Eye (tissue), 1 donor: ENCODE measurements at places on chromosomes 6 and 20.

- no peak for DNase-seq
Measured at GRCh38 chr6:29680904-29681303, at the start of gene ZFP57. TSS of gene ZFP57 (minus strand) at chr6:29681152. CDS start at chr6:29677003, 4,149 bp downstream.

GRCh38 chr20:64113796-64114355, 6.5 kb upstream of the NPBWR2 start:
- no peak for DNase-seq

GRCh38 chr6:44053760-44054556, 73.3 kb downstream of the MRPL14 start:
- no peak for DNase-seq

- DNase-seq, result no peak
Measured at GRCh38 chr20:36624068-36624943, 18.7 kb downstream of the RAB5IF start.

DNA sequence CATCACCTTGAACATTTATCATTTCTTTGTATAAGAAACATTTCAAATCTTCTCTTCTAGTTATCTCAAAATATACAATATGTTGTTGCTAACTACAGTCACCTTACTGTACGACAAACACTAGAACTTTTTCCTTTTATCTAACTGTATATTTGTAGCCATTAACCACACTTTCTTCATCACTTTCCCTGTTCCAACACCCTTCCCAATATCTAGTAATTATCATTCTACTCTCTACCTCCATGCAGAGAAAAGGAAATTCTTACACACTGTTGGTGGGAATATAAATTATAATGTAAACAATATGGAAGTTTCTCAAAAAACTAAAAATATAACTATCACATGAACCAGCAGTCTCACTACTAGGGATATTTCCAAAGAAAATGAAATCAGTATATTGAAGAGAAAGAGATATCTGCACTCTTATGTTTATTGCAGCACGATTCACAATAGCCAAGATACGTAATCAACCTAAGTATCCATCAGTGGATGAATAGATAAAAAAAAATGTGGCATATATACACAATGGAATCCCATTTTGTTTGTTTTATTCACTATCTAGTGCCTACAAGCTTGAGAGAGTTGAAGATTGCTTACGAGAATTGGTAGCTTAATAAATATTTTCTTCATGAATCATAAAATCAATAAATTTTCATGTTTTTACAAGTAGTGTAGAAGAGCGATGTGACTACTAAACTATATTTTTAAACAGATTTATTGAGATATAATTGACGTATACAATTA, 2.4 kb downstream of the RHAG start:
- no peak for DNase-seq

DNA sequence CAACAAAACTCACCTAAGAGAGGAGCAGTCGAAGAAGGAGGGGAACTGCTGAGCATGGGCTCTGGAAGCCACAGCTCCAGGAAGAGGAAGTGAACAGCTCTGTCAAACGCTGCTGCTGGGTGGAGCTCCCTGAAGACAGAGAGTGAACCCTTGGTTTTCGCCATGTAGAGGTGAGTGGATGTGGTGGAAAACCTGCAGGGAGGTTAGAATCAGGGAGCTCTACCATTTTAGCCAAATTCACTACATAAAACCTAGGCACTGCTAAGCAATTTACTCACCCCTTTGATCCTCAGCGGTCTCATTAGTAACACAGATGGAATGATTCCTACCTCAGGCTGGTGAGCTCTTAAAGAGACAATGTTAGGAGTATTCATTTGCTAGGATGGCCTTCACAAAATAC, 19.4 kb upstream of the TFAP2A start:
- no peak for DNase-seq

DNA sequence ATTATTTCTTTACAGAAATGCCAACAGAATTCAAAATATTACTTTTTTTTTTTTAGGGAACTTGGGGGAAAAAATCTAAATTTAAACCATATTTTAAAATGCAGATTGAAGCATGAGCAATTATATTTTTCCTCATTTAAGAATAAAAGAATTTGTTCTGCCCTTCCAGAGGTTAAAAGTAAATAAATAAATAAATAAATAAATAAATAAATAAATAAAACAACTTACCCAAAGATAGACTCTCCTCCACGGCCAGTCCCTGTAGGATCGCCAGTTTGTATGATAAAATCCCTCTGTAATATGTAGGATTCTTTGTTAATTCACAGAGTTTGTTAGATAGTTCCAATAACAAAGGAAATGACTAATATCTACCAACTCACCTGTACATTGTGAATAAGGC, 4.7 kb downstream of the PPIL4 start:
- no peak for DNase-seq

DNA sequence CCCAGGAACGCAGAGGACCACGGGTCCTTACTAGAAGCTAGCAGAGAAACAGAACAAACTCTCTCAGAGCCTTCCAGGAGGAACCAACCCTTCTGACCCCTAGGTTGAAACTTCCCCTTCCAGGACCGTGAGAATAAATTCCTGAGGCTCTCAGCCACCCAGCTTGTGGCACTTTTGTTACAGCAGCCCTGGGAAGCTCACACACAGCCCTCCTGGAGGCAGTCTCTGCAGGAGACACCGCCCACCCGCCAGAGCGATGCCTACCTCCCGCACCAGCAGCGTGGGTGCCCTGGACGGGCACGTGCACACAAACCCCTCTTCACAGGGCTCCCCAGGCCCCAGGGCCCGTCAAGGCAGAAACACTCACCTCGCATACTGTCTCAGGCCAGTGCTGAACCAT, 4.2 kb downstream of the RNASET2 start:
- no peak for DNase-seq

DNA sequence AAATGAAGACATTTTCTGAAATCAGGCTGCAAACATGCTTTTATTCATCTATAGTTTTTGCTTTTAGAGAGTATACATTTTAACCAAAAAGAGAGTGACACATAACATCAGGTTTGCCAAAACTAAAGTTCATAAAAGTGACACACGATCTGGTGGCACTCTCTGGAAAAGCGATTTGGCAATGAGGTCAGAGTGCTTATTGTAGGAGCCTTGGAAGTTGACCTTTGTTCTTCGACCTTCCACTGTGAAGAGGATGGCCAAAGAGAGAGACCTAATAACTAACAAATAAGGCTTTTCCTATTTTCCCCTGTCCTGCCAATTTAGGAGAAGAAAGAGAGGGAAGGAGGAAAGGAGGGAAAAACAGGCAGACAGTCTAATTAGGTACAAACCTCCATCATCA, 230.1 kb downstream of the SIM1 start:
- DNase-seq, result no peak

DNA sequence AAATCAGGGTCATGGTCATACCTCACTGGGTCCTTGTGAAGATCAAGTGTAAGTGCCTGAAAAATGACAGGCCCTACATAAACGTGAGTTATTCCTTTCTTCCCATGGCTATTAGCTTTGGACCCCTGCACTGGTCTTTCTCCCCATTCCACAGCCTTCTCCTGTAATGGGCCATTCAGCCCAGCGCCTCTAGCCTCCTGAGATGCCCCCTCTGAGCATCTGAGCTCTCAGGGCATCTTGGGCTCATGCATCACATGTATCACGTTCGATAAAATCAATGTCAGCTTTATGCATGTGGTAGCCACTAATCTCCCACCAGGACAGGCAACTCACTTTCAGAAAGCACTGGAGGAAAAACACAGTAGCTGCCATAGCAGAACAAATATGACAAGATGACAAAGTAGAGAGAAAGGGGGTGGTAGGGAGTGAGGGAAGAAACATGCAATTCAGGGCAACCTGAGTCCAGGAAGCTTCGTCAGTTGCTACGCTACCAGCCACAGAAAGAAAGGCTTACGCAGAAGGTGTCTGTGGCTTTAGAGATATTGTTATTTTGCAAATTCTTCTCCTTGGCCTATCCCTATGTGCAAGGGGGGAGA, 498.8 kb downstream of the PTPRT start:
- peak; percentile 43 for DNase-seq

DNA sequence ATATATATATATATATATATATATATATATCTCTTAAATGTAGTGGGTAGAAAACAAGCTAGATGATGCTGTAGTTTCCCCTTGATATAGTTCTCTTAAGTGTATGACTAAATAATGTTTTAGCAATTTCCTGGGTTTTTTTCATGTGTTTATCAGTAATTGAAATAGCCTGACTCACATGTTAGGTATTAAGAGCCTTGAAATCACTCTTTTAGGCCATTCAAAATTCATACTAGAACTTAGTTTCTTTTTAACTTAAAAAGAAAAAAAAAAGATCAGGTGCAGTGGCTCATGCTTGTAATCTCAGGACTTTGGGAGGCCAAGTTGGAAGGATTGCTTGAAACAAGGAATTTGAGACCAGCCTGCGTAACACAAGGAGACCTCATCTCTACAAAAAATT, 44.1 kb downstream of the NKX2-4 start:
- no peak for DNase-seq
